Keratinocyte (primary cell): ENCODE measurements at places on chromosomes 5 and 9. TPM values are rescaled to one million over a fixed set of nuclear protein-coding genes. Genes with fewer than 3 reads are reported as not detected.
A peak's percentile ranks its signal among the peaks of the same experiment; 100 is the strongest.

GRCh38 chr9:76115396-76115795 is 224.9 kb downstream of the PCSK5 start:
- no peaks in the 10 kb centered on the region for H3K36me3 ChIP-seq
- peaks cover 17% of the 10 kb centered on the region for H3K4me1 ChIP-seq
- H3K4me3 ChIP-seq, result no peak overlapping the region

DNA sequence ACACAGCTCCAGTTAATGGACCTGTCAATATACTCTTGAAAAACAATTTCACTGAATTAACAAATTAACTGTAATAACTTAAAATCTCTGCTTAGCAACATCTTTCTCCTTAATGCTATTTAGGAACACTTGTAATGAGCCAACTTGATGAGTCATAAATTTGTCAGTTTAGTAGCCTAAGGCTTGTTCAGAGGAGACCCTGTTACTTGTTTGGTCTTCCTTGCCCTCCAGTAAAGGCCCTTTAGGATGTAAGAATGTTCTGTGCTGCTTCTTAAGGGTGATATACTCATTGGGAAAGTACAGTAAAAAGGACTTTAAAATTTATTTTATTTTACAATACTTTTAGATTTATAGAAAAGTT is 11.4 kb upstream of the MATR3 start:
- DNase-seq, result no peak
- H3K36me3 ChIP-seq, result peaks cover 28% of the 10 kb centered on the region
- H3K27ac ChIP-seq, result peak overlapping the region; percentile 45
- H3K27me3 ChIP-seq, result no peaks in the 10 kb centered on the region

The ANXA2R gene
- polyA plus RNA-seq, result 0.13 to 0.19 TPM (median 0.17 TPM) in 3 replicates

The PCDHB4 gene
- 0.04 to 0.05 TPM in 2 of 3 replicates, not detected in the other for polyA plus RNA-seq

GRCh38 chr9:74497748-74498620 is 849 bp downstream of the RORB start:
- peaks cover 54% of the 10 kb centered on the region for H3K27me3 ChIP-seq
- H3K36me3 ChIP-seq, result no peaks in the 10 kb centered on the region
- DNase-seq, result no peak
- peak overlapping the region; percentile 69 for H3K4me3 ChIP-seq
- peaks cover 14% of the 10 kb centered on the region for H3K4me1 ChIP-seq

GRCh38 chr9:99778308-99778707 is 43.4 kb upstream of the NR4A3 start:
- H3K27me3 ChIP-seq, result no peaks in the 10 kb centered on the region
- no peak overlapping the region for H3K4me3 ChIP-seq
- H3K36me3 ChIP-seq, result no peaks in the 10 kb centered on the region
- H3K4me1 ChIP-seq, result no peaks in the 10 kb centered on the region
- H3K27ac ChIP-seq, result no peak overlapping the region
- peak; percentile 26 for DNase-seq

The CAPSL gene
- not detected in 3 replicates for polyA plus RNA-seq

The DPM2 gene
- 31.1 to 35.4 TPM (median 34.7 TPM) in 3 replicates for polyA plus RNA-seq

The ASPN gene
- polyA plus RNA-seq, result 0.36 to 1.1 TPM (median 0.63 TPM) in 3 replicates

- no peak overlapping the region for H3K27ac ChIP-seq
- H3K4me1 ChIP-seq, result no peaks in the 10 kb centered on the region
- DNase-seq, result no peak
- no peaks in the 10 kb centered on the region for H3K36me3 ChIP-seq
- no peaks in the 10 kb centered on the region for H3K27me3 ChIP-seq
Measured at GRCh38 chr5:103569313-103570060, 6.9 kb upstream of the NUDT12 start.

- H3K27ac ChIP-seq, result no peak overlapping the region
- H3K36me3 ChIP-seq, result no peaks in the 10 kb centered on the region
- H3K4me1 ChIP-seq, result no peaks in the 10 kb centered on the region
- H3K27me3 ChIP-seq, result peaks cover 3% of the 10 kb centered on the region
- DNase-seq, result no peak
Measured at GRCh38 chr9:72703574-72703973, 182.2 kb downstream of the TMC1 start.

The KIF4B gene
- not detected in 3 replicates for polyA plus RNA-seq

The IFNA13 gene
- polyA plus RNA-seq, result not detected in 3 replicates

DNA sequence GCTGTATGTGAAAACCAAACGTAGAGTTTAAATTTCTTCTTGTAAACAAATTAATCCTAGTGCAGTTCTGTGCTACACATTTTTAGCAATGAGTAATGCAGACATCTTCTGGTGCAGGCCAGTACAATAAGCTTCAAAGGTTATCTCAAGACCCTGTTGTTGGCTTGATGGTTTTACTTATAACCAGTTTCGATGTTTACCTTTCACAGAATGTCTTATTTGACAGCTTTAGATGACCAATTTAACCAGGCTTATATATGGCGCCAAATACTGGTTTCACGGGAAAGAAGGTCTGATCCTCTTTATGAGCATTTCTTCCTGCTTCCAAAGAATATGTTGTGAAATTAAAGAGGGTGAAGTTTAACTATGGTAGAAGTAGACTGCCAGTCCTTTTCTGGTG is 9.9 kb downstream of the ZFAND5 start:
- peaks cover 31% of the 10 kb centered on the region for H3K36me3 ChIP-seq
- H3K27ac ChIP-seq, result no peak overlapping the region
- no peak for DNase-seq
- no peaks in the 10 kb centered on the region for H3K4me1 ChIP-seq
- H3K27me3 ChIP-seq, result no peaks in the 10 kb centered on the region
- H3K4me3 ChIP-seq, result no peak overlapping the region

GRCh38 chr9:5459289-5459829 is 9.0 kb downstream of the CD274 start:
- H3K36me3 ChIP-seq, result peaks cover 44% of the 10 kb centered on the region
- H3K27me3 ChIP-seq, result no peaks in the 10 kb centered on the region
- no peak overlapping the region for H3K27ac ChIP-seq

GRCh38 chr5:73733219-73733618 is 107.2 kb downstream of the ARHGEF28 start:
- DNase-seq, result no peak
- no peak overlapping the region for H3K4me3 ChIP-seq
- no peaks in the 10 kb centered on the region for H3K27me3 ChIP-seq
- H3K4me1 ChIP-seq, result no peaks in the 10 kb centered on the region
- no peak overlapping the region for H3K27ac ChIP-seq
- peaks cover 17% of the 10 kb centered on the region for H3K36me3 ChIP-seq

The SLCO4C1 gene
- 0.01 to 0.02 TPM in 2 of 3 replicates, not detected in the other for polyA plus RNA-seq

The COX7C gene
- polyA plus RNA-seq, result 557 to 764 TPM (median 646 TPM) in 3 replicates

The BTNL3 gene
- not detected in 3 replicates for polyA plus RNA-seq

GRCh38 chr9:93108291-93109041 is 12.4 kb downstream of the CARD19 start:
- H3K27me3 ChIP-seq, result no peaks in the 10 kb centered on the region
- H3K27ac ChIP-seq, result no peak overlapping the region
- no peak overlapping the region for H3K4me3 ChIP-seq
- peaks cover 3% of the 10 kb centered on the region for H3K4me1 ChIP-seq

DNA sequence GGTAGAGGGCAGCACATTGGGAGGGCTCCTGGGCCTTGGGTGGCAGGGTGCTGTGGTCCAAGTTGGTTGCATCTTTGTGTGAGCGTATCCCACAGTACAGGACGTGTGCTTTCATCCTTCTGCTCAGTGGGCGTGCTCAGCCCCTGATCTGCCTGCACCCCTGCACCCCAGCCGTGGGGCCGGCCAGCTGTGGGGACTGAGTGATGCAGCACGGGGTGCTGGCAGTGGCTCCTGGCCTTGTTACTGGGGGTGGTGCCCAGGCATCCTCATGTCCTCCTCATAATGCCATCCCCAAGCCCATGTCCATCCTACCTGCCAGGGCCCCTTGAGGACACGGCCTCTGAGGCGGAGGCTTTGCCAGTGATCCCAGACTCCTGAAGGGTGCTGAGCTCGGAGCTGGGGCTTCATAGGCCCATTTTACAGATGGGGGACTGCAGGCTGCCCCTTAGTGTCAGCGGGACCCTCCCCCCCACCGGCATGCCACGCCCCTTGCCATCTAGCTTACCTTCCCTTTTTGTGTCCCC is 100.7 kb downstream of the PHF2 start:
- no peak overlapping the region for H3K4me3 ChIP-seq
- no peaks in the 10 kb centered on the region for H3K4me1 ChIP-seq
- H3K27ac ChIP-seq, result no peak overlapping the region
- H3K36me3 ChIP-seq, result peaks cover 2% of the 10 kb centered on the region
- no peaks in the 10 kb centered on the region for H3K27me3 ChIP-seq

The TERT gene
- not detected in 3 replicates for polyA plus RNA-seq

The ARSI gene
- 1.7 to 3.8 TPM (median 2.4 TPM) in 3 replicates for polyA plus RNA-seq

The KCNT1 gene
- polyA plus RNA-seq, result not detected in 3 replicates

- no peak overlapping the region for H3K27ac ChIP-seq
- no peak overlapping the region for H3K4me3 ChIP-seq
- no peaks in the 10 kb centered on the region for H3K36me3 ChIP-seq
- no peak for DNase-seq
Measured at GRCh38 chr9:91727316-91727861, 222.6 kb downstream of the ROR2 start.

DNA sequence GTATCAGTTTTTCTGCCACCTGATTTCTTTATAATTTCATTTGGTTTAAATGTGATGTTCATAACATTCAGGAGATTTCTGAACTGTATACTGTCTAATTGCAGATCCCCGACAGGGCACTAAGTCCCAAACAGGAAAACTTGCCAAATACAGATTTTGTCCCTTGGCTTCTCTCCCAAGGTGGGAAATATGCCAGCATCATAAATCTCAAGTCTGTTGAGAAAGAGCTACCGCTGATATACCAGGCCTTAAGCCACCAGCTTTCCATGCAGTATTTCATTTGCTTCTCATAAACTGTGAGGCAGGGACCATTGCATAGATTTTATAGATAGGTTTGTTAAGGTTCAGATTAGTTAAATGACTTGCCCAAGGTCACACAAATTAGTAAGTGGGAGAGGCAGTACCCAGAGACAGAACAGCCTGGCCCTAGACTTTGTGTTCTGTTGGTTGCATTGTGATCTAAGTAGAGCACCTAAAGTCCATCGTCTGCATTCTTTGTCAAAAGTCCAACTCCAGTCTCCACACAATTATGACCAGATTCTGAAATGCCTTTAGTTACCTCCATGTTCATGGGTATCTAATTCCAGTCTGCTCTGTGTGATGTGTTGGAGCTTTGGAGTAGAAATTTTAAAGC is 16.2 kb downstream of the GPR21 start:
- no peak overlapping the region for H3K27ac ChIP-seq
- no peaks in the 10 kb centered on the region for H3K4me1 ChIP-seq
- DNase-seq, result no peak
- peaks cover under 1% of the 10 kb centered on the region for H3K36me3 ChIP-seq
- H3K4me3 ChIP-seq, result no peak overlapping the region

GRCh38 chr5:127563136-127563535 is 45.7 kb downstream of the PRRC1 start:
- no peaks in the 10 kb centered on the region for H3K4me1 ChIP-seq
- H3K4me3 ChIP-seq, result no peak overlapping the region
- no peak for DNase-seq
- peaks cover 5% of the 10 kb centered on the region for H3K27me3 ChIP-seq

DNA sequence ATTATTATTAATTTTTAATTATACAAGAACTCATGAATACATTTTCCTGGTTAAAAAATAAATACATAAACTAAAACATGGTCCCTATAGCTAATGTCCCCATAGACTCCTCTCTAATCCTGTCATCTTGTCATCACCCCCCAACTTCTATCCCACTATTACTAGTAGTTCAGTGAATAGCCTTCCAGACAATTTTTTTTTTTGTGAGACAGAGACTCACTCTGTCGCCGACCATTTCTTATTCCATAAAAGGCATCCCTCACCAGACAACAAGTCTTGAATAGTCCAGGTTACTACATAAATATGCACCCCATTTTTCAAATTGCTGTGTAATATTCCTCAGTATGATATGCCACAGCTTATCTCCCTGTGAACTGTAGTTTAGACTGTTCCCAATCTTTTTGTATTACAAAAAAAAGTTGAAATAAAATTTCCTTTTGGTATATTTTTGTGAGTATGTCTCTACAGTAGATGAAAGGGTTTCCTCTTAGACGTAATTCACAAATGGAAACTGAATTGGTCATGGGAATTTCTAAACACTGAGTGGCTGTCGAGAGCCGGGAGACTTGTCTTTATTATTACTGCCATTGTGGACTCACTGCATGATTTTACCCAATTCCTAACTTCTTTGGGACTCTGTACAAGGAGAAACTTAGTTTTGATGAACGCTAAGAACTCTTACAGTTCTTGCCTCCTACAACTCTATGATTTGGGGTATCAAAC is 6.4 kb upstream of the ABLIM3 start:
- no peak for DNase-seq
- H3K36me3 ChIP-seq, result no peaks in the 10 kb centered on the region
- H3K27me3 ChIP-seq, result no peaks in the 10 kb centered on the region

- H3K4me1 ChIP-seq, result peaks cover 26% of the 10 kb centered on the region
- H3K4me3 ChIP-seq, result no peak overlapping the region
- peaks cover 17% of the 10 kb centered on the region for H3K36me3 ChIP-seq
- DNase-seq, result no peak
Measured at GRCh38 chr5:68227532-68228160, 12.1 kb downstream of the PIK3R1 start.

DNA sequence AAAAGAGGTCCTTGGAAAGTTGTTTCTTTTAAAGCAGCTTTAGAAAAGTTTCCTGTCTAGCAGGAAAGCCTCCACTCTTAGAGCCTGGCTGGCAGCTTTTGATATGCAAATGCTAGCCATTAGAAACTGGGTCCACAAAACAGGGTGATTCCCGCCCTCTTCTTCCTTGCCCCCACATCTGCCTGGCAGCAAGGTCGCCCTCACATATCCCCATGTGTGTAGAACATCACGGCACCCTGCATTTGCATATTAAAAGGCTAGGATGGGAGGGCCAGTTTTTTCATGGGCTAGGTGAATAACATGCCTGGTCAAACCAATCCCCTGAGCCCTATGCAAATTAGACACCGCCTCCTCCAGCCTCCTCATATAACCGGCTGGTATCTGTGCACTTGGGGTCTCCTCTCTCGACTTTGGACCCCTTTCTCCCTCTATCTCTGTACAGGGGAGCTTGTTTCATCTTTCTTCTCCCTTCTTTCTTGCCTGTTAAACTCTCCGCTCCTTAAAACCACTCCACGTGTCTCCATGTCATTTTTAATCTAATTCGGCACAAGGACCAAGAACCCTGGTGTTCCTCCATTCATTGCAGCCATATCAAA is 426.8 kb upstream of the CTNND2 start:
- no peaks in the 10 kb centered on the region for H3K36me3 ChIP-seq
- H3K27me3 ChIP-seq, result no peaks in the 10 kb centered on the region
- no peak overlapping the region for H3K4me3 ChIP-seq
- H3K27ac ChIP-seq, result no peak overlapping the region
- no peaks in the 10 kb centered on the region for H3K4me1 ChIP-seq

DNA sequence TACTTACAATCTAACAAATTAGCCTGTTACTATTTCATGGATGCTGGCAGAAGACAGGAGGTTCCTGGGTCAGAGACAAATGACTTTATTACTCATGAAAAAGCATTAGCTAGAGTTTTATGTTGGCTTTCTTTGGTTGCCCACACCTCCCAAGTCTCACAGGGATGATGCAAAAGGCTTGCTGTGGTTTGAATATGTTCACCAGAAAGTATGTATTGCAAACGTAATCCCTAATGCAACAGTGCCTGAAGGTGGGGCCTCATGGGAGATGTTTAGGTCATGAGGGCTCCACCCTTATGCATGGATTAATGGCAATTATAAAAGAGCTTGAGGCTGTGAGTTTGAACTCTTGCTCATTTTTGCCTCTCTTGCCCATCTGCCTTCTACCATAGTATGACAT is 28.5 kb downstream of the DPYSL3 start:
- H3K36me3 ChIP-seq, result no peaks in the 10 kb centered on the region
- no peak overlapping the region for H3K27ac ChIP-seq
- no peaks in the 10 kb centered on the region for H3K27me3 ChIP-seq
- DNase-seq, result no peak
- no peaks in the 10 kb centered on the region for H3K4me1 ChIP-seq
